ENCODE measurements at places on chromosomes 5 and 9.

DNA sequence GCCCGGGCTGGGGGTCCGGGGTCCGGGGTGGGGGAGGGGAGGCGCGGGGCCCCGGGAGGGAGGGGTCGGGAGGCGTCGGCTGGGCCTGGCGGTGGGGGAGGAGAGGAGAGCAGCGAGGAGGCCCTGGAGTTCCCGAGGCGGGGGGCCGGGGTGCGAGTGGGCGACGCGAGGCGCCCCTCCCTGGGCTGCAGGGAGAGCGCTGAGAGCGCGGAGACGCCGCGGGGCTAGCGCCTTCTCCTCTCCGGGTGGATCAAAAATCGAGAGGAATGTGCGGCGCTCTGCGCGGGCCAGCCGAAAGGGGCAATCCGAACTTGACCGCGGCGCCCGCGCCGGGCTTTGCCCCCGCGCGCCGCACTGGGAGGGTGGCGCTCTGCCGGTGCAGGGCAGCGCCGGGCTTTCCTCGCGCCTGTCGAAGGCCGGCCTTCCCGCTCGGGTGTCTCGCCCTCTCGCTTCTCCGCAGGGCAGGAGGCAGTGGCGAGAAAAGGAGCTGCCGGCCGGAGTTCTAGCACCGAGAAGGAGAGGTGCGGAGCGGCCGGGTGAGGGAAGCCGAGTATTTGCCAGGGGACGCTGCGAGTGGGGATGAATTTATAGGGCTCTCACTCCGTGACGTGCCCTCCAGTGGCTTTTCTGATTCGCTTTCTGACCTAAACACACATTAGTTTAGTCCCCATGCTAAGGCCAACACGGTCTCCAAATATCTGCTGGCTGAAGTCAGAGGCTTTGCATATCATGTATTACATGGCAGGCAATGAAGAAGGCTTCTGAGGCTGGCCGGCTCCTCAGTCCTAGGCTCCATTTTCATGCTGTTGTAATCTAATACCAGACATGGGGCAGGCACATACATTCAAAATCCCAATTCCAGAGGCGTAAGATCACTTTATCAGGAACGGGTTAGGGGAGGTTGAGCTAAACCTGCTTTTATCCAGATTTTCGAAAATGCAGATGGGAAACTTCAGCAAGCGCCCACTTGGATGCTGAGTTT, 503 bp upstream of the GDNF start:
- no peak for DNase-seq

DNA sequence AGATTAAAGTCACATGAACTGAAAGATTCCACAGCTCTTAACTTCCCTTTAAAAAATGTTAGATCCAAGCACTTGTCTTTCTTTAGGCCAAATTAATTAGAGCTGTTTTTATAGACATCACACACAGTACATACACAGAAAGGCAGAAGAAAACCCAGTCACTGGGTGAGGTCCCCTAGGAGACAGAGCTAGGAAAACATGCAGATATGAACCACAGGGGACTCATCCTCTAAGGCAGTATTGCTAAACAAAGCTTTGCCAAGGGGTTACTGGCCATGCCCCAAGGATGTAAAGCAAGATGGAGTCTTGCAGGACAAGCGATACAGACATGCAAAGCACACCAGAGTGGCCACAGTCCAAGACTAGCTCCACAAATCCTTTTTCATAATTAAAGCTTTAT, 227.0 kb downstream of the SEMA6A start:
- no peak for DNase-seq

GRCh38 chr9:5708414-5708813, 79.5 kb downstream of the RIC1 start:
- no peak for DNase-seq

DNA sequence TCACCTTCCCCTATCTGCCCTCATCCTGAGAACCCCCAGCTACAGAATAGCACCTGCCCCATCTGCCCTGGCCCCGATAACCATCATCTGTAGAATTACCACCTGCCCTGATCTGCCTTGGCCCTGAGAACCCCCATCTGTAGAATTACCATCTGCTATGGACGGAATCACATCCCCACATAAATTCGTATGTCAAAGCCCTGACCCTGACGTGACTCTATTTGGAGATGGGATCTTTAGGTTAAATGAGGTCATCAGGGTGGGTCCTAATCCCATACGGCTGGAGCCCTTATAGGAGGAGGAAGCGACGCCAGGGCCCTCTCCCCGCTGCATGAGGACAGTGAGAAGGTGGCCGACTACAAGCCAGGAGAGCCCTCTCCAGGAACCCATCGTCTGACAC, 32.6 kb downstream of the SARDH start:
- no peak for DNase-seq

DNA sequence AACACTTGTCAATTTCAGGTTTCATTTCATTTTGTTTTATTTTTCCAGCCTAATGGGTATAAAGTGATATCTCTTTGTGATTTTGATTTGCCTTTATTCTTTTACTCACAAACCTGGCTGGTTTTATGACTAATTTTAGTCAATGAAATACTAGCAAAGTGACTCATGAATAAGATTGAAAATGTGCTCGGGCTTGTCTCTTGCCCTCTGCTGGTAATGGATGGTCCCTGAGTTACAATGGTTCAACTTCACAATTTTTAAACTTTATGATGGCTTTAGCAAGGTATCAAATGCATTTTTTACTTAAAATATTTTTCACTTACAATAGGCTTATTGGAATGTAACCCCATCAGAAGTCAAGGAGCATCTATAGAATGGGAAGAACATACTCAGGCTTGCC, 431.4 kb upstream of the CCNG1 start:
- DNase-seq = no peak

DNA sequence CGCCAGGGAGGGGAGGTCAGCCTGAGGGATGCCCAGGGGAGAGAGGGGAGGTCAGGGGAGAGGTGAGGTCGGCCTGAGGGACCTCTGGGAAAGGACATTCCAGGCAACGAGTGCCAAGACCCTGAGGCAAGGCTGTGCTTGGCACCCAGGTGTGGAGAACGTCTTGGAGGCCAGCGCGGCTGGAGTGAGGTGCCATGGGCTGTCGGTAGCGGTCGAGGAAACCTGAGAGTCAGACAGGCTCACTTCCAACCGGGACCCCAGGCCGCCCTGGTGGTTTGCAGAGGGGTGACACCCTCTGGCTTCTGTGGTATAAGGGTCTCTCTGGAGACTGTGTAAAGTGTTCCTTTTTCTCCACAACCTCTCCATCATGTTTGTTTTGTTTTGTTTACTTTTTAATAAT, 82.9 kb downstream of the CACNA1B start:
- no peak for DNase-seq
